ENCODE measurements at places on chromosomes 4 and X. TPM values are rescaled to one million over a fixed set of nuclear protein-coding genes. Genes with fewer than 3 reads are reported as not detected.

GRCh38 chr4:153560908-153561307 is 94.7 kb downstream of the TMEM131L start:
- DNase-seq = no peak

GRCh38 chr4:146095860-146096259 is 79.7 kb upstream of the LSM6 start:
- DNase-seq = peak; percentile 30

- no peak for DNase-seq
These were observed 250.0 kb downstream of the CBR4 start for GRCh38 chr4:168759959-168760527.

GRCh38 chr4:153735906-153736461 is 23.8 kb downstream of the RNF175 start:
- no peak for DNase-seq

The MAGEB2 gene
- total RNA-seq = not detected

The GNRHR gene
- total RNA-seq = not detected

- no peak for DNase-seq
These were observed 160.0 kb downstream of the EFNB1 start for GRCh38 chrX:68988865-68989264.

- DNase-seq = no peak
These were observed 74.3 kb downstream of the SNX25 start for GRCh38 chr4:185283723-185284122.

The SRPX2 gene
- total RNA-seq = 11.2 TPM

- peak; percentile 10 for DNase-seq
These were observed 6.3 kb downstream of the GSTCD start for GRCh38 chr4:105714932-105715331.

DNA sequence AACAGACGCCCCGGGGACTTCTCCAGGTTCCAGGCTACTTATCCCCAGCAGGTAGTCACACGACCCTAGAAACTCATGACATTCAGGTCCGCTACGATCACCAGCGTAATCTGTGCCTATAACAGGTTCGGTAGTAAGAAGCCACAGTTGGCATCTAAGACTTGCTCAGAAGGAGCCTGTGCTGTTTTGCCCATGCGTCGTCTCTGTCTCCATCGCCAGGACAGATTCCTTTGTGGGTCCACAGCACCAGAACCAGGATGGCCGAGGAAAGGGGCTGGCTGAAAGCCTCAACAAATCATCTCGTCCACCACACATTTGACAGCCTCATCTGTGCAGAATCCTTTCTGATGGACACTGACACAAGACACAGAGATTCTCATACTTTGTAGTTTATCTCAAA is 319.5 kb upstream of the AGA start:
- no peak for DNase-seq

- DNase-seq = peak; percentile 26
These were observed 694.2 kb upstream of the TENM3 start for GRCh38 chr4:181548873-181549575.

DNA sequence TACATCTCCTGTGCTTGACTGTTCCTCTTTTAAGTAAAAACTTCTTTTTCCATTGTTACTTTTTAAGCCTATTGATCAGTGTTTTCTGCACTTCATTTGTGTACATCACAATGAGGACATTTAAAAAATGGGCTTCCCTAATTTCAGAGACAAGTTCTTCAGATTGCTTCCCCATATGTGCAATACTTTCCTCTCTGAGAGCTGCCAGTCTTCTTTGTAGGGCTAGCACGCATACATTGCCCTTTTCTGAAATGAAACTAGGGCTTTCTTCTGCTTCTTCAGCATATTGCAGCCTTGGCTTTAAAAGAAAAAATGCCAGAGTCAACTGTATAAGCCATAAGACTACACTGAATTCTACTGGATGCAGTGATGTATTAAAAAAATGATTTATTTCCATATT is 37.8 kb downstream of the FAT4 start:
- no peak for DNase-seq

The F8A1 gene
- total RNA-seq = 5.0 TPM

- no peak for DNase-seq
These were observed 24.2 kb upstream of the CAMK2D start for GRCh38 chr4:113785781-113786180.

- DNase-seq = no peak
These were observed 32.4 kb downstream of the KLHL8 start for GRCh38 chr4:87188048-87188447.

The PF4V1 gene
- not detected for total RNA-seq

GRCh38 chr4:185437809-185438208 is 12.0 kb upstream of the UFSP2 start:
- DNase-seq = no peak

GRCh38 chr4:65983061-65983460 is 312.8 kb upstream of the EPHA5 start:
- DNase-seq = no peak

- DNase-seq = no peak
These were observed 148.9 kb downstream of the PRDM5 start for GRCh38 chr4:120773641-120774040.

Data from Caki2 (cell line).